ENCODE measurements at places on chromosomes 13 and 19.

DNA sequence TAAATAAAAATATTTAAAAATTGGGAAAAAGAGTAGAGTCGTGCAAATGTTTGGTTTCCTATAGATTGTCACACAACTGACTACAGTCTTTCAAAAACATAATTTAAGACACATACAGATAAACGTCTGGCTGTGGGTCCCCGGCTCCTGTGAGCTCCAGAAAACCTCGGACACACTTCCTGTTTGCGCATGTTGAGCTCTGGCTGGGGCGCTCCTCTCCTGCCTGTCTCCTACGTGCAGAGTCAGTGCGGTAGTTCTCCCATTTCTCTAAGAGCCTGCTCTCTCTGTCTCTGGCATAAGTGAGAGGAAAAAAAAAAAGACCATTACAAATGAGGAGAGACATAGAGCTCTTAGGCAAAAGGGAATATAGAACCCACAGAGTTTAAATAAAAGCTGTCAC, 128.2 kb upstream of the OBI1 start:
- no peak for DNase-seq

DNA sequence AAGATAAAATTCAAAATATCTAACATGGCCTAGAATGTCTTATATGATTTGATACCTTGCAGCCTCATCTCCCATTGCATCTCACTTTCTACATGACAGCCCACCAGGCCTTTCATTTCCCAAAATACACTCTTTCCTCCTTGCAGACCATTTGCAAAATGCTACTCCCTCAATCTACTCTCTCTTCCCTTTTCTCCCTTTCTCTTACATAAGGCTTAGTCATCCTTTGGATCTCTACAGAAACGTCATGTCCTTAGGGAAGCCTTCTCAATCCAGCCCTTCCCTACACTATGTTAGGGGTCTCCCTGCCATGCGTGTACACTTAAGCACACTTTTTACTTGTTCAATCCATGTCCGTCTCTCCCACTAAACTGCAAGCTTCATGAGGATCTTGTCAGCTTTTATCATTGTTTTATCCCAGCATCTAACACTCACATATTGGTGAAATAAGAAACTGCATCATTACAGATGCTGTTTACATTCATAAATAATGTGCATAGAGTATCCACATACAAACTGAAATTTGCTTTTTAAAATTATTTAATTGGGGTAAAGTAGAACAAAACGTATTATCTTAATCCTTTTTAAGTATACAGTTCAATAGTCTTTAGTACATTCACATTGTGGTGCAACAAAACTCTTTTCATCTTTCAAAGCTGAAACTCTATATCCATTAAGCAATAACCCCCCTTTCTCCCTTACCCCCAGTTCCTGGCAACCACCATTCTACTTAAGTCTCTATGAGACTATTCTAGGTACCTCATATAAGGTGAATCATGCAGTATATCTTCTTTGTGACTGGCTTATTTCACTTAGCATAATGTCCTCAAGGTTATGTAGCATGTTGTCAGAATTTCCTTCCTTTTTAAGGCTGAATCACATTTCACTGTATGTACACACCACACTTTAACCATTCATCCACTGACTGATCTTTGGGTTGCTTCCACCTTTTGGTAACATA, 11.5 kb upstream of the WBP4 start:
- DNase-seq: no peak

DNA sequence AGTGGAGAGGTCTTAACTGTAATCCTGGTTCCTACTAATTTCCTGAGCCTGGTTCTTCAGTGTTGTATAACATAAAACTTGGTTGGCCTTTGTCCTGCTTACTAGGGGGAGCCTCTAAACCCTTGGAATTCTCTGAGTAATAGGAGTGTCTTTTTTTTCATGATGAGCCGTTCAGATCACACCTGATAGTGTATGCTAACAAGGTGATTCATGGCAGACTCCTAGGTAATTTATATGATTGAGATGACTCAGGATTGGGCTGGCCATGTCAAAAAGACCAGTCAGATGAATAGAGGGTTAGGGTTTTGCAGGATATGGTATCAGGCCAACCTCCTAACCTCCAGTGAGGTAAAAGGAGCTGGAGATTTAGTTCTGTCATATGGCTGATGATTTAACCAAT, 135.8 kb upstream of the KLF12 start:
- DNase-seq: no peak

- no peak for DNase-seq
These were observed 4.3 kb upstream of the HAUS5 start for GRCh38 chr19:35608251-35608650.

DNA sequence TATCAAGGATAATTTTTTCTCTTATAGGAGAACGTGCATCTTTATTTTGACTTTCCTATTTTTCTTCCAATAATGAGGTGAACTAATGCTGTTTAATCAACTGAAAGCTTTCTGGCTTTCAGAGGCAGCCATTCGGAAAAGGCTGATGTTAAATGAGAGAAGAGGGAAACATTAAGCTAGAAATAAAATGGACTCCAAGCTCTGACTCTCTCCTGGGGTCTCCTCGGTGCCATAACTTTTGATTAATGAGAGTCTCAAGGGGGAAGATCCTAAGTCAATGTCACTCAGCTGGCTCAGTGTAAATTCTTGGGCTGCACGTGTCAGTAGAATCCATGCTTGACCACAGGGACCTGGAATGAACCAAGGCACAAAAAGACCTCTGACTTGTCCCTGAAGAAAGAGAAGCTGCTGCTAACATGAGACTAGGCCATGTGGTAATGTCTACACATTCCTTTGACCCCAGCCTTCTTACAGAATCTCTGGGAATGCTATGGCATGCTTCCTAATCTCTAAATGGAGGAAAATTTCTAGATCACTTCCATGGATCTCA, 152.2 kb upstream of the RFC3 start:
- no peak for DNase-seq

DNA sequence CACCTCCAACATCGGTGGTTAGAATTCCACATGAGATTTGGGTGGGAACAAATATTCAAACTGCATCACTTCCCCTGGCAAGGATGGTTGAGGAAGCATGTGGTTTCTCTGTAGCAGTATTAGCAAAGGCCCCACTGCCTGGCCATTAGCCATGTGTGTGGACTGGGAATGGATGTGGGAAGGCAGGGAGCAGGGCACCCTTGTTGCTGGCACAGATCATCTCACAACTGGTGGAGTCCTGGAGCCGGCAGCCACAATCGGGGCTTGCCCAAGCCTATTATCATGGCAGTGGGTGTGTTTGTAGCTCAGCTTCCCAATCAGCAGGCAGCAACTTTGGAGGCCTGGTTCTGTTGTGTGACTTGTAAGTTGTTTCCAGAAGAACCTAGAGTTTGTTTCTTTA, 391.9 kb downstream of the DLEU7 start:
- DNase-seq: no peak

GRCh38 chr19:4541114-4541805, 1.4 kb upstream of the LRG1 start:
- DNase-seq: no peak

DNA sequence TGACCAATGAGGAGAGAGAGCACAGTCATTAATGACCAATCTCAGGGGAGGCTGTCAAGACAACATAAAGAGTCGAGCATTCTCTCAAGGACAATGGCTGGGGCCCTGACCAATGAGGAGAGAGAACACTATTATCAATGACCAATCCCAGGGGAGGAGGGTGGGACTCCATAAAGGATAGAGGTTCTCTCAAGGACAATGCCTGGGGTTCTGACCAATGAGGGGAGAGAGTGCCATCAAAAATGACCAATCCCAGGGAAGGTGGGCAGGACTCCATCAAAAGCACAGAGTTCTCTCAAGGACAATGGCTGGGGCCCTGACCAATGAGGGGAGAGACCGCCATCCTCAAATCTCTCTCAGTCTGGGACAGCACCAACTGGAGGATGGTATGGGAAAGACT, 3.3 kb upstream of the KLK11 start:
- no peak for DNase-seq

DNA sequence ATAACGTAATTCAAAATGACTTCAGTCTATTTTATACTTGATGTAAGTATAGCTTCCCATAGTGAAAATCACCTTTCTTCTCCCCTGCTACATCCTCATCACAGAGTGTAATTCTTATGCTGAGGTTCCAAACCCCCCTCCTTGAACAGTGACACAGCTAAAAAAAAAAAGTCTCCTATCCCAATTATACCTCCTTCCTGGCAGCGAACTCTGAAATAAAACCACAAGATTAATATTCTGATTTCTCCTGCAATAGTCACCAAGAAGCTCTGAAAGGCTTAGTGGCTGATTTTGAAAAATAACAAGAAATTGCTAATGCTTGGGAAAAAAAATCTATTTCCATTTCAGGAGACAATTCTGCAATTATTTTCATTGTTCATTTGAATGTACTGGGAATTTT, 36.3 kb downstream of the EFNB2 start:
- DNase-seq: no peak

DNA sequence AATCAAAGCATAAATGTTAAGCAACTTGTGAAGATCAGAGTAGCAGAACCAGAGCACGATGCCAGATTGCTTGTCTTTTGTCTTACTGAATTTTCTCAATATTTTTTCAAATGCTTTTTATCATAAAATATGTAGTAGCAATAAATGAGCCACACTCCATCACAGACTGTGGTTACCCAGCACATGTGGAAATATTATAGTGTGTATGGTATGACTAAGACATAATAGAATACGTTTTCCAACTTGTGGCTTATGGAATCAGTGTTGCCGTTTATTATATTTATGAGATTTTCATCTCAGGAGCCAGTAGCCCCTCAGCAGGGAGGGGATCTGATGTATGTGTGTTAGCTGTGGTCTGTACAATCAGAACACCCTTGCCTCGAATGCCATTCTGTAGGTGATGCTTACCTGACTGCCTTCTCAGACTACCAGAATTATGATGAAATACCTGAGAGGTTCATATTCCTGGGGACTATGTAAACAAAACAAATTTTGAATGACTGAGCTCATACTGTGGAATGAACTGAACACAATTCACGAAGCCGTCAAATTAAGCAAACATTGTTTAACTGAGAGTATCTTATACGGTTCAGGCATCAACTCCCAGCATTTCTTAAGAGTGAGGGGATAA, 1.9 kb downstream of the SCEL start:
- DNase-seq: no peak

GRCh38 chr19:5617080-5617479, 5.5 kb downstream of the SAFB2 start:
- DNase-seq: no peak

DNA sequence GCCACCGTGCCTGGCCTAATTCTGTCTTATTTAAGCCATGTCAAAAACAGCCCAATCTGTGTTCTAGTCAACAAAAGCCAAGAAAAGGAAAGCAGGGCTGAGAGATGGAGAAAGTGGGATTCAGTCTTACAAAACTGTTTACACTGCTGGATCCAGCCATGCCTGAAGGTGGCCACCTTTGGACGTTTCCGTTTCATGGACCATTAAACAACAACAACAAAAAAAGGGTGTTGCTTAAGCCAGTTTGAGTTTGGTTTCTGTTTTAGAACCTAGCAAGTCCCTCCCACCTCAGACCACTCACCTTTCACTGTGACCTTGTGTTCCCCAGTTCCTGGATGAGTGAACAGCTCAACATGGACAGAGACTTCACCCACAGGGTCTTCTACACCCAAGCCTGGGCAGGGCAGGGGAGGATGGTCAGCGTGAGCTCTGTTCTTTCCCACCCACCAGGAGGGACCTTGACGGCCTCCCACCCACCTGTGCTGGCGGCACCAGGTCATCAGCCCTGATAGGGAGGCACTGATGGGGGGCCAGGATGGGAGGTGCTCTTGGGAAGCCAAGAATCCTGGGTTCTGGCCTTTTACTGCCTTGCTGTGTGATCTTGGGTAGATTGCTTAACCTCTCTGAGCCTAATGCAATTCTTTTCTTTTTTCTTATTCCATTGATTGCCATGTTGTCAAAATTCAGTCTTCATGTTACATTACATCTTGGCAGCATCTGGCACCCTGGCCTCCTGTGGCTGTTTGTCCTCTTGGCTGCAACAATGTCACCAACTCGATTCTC, 56.2 kb downstream of the COLGALT1 start:
- no peak for DNase-seq

GRCh38 chr19:6062274-6062673, 48.0 kb downstream of the RFX2 start:
- DNase-seq: no peak

DNA sequence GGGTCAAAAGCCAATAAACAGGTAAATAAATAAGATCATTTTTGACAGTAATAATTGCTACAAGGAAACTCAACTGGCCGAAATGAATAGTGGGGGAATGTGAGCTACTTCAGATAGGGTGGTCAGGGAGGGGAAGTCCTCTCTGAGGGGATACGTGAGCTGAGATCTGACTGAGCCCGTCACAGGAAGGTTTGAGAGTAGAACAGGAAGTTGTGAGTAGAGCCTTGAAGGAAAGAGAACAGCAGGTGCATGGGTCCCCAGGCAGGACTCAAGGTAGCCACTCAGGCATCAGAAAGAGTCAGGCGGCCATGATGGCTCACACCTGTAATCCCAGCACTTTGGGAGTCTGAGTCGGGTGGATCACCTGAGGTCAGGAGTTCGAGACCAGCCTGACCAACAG, 6.3 kb downstream of the IRGQ start:
- no peak for DNase-seq

DNA sequence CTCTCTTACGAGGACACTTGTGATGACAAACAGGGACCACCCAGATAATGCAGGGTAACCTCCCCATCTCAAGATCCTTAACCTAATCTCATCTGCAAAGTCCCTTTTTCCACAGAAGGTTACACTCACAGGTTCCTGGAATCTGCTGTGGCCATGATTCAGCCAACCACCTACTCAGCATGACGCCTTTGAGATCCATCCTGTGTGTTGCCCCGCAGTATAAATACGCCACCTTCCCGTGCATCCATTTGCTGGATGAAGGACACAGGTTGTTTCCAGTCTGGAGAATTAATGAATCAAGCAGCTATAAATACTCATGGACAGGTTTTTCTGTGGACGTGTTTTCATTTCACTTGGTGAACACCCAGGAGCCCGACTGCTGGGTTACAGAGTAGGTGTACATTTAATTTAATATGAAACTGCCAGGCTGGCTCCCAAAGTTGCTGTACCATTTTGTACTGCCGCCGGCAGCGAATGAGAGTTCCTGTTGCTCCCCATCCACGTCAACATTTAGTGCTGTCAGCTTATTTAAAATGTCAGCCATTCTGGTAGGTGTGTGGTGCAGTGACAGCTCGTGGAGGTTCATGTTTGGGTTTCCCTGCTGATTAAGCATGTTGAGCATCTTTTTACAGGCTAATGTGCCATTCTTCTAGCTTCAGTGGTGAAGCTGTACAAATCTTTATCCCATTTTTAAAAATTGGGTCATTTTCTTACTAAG, 40.2 kb downstream of the ELL start:
- no peak for DNase-seq

Measured in NCI-H510A (cell line).